Thyroid gland (tissue), 4 donors: ENCODE measurements at places on chromosomes 5 and 9. TPM values are rescaled to one million over a fixed set of nuclear protein-coding genes. Genes with fewer than 3 reads are reported as not detected.

GRCh38 chr5:172004824-172005237, 1.6 kb downstream of the FBXW11 start:
- no peak for DNase-seq

GRCh38 chr5:139443831-139444453, 4.6 kb upstream of the DNAJC18 start:
- DNase-seq, result no peak

- no peak for DNase-seq
Measured at GRCh38 chr9:131349522-131349880, 44.4 kb upstream of the PRRC2B start.

DNA sequence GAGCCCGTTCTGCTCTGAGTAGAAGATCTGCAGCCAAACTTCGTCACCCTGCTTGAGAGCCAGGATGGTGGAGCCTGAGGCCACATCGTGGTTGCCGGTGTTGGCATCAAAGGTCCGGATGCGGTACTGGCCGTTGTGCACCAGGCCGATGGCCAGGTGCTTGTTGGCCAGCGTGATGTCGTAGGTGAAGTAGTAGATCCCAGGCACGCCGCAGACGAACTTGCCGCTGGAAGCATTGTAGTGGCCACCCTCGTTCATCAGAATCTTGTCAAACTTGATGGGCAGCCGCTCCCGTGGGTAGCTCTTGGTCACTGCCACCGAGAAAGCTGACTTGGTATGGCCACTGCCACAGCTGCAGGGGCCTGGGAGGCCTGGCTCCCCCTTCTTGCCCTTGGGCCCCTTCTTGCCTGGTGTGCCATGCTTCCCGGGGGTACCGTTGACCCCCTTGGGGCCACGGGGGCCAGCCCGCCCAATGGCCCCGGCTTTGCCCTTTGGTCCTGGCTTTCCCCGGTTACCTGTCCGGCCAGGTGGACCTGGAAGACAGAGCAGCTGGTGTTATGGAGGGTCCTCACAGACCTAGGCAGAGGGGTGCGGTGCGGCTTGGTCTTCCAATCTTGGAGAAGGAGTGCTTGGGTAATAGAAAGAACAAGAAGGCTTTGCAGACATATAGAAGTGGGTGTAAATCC, 21.0 kb downstream of the C1QTNF2 start:
- no peak for DNase-seq

DNA sequence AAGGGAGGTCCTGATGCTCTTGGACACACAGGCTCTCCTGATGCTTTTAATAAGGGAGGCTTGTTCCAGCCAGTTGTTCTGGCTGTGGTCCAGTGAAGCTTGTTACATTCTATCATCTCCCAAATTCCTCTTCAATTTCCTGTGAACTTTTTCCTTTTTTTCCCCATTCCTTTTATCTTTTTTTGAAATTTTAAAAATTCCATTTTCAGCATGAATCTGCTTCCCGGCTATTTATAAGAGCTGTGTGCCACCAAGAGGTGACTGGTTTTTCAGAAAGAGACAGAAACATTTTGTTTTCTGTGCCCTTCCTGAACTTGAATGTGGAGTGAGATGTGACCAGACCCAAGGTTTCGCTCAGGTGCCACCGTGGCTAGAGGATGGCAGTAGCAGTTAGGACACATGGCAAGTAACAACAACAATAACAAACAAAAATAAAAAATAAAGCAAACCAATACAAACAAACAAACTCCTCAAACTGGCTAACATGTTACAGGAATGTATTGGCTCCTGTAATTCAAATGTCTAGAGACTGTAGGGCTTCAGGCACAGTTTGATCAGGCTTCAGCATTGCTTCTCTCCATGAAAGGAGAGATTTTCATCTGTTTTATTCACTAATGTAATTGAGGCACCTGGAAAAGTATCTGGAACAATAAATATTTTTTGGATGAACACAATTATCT, 121.1 kb downstream of the BOD1 start:
- no peak for DNase-seq

DNA sequence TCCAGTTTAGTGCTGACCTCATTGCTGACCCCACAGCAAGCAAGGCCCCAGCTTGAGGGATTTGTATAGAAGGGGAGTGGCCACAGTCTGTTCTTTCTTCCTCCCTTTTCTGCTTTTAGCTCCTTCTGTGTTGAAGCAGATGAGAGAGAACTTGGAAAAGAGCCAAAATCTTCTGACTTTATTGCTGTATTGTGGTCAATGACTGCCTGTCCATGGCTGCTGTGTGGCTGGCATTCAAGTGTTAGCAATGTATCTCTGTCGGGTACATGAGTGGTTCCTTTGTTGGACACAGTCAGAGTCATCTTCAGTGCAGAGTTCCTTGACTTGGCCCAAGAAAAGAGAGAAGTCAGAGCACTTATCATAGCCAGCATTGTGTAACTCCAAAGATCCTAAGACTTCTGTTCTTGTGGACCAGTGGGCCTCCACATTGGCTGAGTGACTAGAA, 154.1 kb downstream of the LRRC70 start:
- no peak for DNase-seq

GRCh38 chr5:14671414-14671813, 6.9 kb downstream of the OTULIN start:
- DNase-seq, result no peak

GRCh38 chr9:11086561-11086960, 473.8 kb upstream of the PTPRD start:
- no peak for DNase-seq

- peak; percentile 62 for DNase-seq
Measured at GRCh38 chr9:127545196-127546124, 66.6 kb upstream of the STXBP1 start.

DNA sequence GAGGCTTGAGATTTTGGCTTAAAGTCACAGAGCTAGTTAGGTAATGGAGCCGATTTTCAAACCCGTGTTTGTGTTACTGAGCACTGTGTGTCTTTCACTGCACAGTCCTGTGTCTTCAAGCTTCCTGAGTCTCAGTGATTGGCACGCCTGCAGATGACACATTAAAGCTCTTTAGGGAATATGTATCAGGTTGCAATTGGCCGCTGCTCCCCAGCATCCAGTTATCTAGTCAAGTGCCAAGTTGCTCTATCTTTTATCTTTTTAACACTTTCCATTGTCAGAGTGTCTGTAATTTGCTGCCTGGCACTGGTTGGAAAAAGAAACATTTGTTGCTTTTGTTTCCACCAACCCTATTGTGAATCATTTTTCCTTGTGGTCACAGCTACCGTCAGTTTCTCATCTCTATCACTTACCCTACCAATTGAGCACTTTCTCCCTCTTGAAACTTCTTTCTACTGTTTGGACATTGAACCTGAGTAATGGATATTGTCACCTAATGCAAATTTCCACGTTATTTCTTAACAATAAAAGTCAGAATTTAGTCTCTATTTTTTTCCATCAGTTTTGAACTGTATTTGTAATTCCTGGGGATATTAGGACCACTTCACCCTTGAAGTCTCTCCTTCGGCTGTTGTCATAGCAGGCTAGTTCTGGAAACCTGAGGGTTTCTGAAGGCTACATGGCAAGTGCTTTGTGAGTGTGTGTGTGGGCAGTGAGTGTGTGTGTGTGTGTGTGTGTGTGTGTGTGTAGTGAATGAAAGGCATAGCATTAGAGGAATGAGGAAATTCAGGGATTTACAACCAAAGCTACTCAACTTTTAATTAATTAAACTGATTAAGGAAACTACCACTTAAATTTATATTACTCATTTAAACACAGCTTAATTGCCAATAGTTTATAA, 274.3 kb downstream of the ISL1 start:
- peak; percentile 59 for DNase-seq

DNA sequence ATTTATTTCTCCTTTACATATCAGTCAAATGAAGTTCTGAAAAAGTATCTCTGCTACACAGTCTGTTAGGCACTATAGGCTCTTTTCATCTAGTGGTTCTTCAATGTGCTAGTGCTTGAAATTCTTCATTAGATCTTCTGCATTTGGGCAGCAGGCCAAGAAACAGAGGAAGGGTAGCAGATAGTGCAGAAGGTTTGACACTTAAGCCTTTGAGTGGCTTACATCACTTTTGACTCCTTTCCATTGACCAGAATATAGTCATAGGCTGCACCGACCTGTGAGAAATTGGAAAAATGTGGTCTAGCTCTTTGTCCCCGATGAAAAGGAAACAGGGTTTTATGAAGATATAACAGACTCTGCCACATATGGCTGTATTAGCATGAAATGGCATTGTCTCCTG, 459.5 kb upstream of the PTGER4 start:
- DNase-seq, result peak; percentile 80

- no peak for DNase-seq
Measured at GRCh38 chr5:112965733-112966306, 10.8 kb upstream of the DCP2 start.

GRCh38 chr9:70954126-70954525, 167.3 kb downstream of the TRPM3 start:
- no peak for DNase-seq

- DNase-seq, result peak; percentile 88
Measured at GRCh38 chr5:55226934-55227663, at the start of gene MCIDAS. Gene MCIDAS, minus strand, starts transcription at chr5:55227315. Its CDS starts 177 bp downstream, at chr5:55227138.

DNA sequence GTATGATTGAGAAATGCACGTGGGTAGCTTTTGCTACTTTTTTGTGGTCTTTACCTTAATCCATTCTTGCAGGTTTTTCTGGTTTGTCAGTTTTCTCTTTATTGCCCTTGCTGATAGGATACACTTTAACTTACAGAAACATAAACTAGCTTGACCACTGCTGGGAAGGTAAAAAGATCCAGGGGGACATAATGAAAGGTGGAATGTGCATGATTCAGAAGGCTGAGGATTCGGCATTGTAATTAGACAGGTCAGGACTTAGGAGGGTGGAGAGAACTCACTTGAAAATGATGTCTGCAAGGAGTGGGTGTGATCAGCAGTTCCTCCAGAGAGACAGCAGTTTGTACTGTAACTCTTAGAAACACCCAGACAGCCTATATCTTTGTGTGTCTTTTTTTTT, 19.8 kb upstream of the TXNDC8 start:
- no peak for DNase-seq

DNA sequence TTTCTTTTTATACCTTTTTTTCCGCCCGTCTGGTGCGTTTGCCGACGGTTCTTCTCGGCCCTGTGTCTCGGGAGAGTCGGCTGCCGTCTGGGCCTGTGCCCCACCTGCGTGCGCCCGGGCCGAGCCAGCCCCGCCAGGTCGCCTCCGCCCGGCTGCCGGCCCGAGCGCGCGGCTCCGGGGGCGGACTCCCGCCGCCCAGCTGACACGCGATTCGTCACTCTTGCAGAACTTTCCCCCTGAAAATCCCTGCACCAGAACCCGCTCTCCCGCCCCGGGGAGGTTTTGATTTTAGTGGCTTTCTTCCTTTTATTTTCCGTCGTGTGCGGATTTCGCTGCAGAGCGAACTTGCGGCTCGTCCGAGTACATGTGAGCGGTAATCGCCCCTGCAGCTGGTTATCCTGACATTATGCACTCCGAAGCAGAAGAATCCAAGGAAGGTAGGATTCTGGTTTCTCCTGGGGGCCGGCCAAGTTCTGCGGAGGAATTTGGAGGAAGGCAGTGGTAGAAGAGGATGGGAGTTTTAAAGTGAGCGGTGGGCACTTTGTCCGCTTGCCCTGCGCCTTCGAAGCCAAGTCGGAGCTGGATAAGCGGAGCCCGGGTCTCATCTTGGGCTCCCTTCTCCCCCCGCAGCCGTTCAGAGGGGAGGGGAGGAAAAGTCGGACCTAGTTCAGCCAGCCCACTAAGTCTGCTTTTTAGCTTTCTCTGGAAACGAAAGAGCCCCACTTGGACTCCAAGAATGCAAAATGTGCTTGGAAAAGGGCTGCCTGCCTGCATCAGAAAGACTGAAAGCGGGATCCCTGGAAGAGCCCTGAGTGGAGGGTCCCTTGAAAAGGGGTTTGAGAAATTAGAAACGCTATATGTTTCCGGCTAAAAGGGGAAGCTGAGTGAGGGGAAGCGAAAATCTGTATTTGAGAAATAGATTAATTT, at the start of gene TNFAIP8:
Gene TNFAIP8 (plus strand): TSS at position 335 of the 927 bp plus-strand sequence. CDS start 72 bp downstream, at position 407.
- peak; percentile 77 for DNase-seq

- DNase-seq, result no peak
Measured at GRCh38 chr5:58871648-58872242, 288.9 kb downstream of the RAB3C start.

- DNase-seq, result no peak
Measured at GRCh38 chr5:54756796-54757402, 228.5 kb downstream of the ESM1 start.

- DNase-seq, result no peak
Measured at GRCh38 chr9:108956022-108956630, 21.9 kb downstream of the ABITRAM start.

GRCh38 chr5:174733836-174734235, 9.5 kb downstream of the MSX2 start:
- no peak for DNase-seq

- peak; percentile 72 for DNase-seq
Measured at GRCh38 chr5:109410389-109411148, 795 bp upstream of the PJA2 start.

- DNase-seq, result peak; percentile 51
Measured at GRCh38 chr5:108101130-108101529, 280.8 kb downstream of the FBXL17 start.

GRCh38 chr9:114316605-114317230, 6.2 kb upstream of the ORM1 start:
- peak; percentile 86 for DNase-seq

DNA sequence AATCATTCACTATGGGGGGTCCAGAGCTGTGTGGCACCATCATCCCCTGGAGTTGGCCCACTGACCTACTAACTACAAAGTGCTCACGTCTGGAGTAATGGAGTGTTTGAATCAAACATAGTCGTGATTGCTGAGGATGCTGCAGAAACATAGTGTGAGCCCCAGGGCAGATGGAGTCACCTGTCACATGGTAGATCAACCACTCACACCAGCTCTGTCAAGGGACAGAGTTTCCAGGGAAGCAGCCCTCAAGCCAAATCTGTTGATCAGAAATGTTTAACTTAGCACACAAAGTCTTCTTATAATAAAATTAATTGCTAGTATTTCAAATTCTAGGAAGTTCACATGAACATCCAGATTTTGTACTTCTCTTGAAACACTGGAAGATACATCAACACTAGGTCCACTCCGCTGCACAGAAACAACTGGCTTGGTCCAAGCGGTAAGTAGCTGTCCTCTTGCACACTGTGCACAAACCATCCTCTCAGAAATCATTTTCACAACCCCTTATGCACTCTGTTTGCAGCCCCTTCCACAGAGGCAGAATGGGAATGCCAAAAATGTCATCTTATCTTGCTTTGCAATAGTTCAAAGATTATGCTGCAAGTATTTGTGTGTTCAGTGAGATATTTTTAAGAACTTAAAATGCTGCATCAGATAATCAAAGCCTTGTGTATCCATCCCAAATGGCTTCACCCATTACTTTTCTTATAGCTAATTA, 191.0 kb downstream of the EPB41L4A start:
- peak; percentile 35 for DNase-seq

DNA sequence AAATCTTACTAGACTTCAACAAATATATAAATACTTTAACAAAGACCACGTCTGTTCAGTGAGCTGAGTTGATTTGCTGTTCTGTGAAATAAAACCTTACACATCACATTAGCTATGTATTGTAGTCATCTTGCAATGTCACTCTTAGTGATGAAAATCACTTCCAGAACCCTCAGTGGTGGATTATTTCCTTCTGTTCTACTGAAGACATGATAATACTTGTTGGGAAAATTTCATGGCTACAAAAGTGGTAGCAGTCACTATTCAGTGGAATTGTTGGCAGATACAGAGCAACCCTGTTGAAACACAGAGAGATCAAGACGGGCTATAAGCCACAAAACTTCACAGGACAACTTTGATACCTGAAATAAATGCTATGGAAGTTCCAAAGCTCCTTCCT, 26.7 kb upstream of the FAM169A start:
- DNase-seq, result no peak

Gene MYORG
- 6.0 TPM for total RNA-seq

Gene ADAMTS16
- 0.20 TPM for total RNA-seq

Gene ADGRD2
- total RNA-seq, result not detected
